ENCODE measurements at places on chromosomes 3 and 15.

DNA sequence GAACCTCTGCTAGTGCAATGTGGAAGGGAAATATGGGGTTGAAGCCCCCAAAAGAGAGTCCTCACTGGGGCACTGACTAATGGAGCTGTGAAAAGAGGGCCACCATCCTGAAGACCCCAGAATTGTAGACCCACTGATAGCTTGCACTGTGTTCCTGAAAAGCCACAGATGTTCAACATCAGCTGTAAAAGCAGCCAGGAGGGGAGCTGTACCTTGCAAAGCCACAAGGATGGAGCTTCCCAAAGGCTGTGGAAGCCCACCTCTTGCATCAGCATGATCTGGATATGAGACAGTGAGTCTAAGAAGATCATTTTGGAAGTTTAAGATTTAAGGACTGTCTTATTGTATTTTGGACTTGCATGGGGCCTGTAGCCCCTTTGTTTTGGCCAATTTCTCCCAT, 125.8 kb upstream of the TGFBR2 start:
- no peak for DNase-seq

GRCh38 chr3:153513236-153513635, 351.2 kb downstream of the RAP2B start:
- no peak for DNase-seq

DNA sequence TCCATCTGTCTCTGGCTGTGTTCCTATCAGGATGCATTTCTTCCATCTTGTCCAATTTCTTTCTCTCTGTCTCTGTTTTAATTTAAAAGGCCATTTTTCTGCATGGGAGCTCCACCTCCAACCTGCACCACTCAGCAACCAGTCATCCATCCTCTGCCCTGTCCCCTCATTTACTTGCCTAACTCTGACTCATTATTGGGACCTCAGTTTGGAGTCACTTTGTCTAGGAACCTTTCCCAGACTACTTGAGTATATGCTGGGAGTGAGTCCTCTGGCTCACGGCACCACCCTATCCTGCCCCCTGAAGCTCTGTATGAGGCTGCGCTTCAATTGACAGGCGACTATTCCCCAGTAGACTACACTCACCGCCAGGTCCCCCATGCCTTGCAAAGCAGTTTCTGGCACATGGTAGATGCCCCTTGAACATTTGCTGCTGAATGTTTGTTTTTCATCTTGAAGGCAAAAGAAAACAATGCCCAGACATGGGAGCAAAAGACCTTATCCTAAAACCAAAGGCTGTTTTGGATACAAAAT, 513.3 kb upstream of the CFAP20DC start:
- DNase-seq, result no peak

GRCh38 chr3:48899273-48899672, 591 bp upstream of the SLC25A20 start:
- DNase-seq, result no peak

- no peak for DNase-seq
Observed at GRCh38 chr3:45966950-45967640, 23.8 kb downstream of the CXCR6 start.

DNA sequence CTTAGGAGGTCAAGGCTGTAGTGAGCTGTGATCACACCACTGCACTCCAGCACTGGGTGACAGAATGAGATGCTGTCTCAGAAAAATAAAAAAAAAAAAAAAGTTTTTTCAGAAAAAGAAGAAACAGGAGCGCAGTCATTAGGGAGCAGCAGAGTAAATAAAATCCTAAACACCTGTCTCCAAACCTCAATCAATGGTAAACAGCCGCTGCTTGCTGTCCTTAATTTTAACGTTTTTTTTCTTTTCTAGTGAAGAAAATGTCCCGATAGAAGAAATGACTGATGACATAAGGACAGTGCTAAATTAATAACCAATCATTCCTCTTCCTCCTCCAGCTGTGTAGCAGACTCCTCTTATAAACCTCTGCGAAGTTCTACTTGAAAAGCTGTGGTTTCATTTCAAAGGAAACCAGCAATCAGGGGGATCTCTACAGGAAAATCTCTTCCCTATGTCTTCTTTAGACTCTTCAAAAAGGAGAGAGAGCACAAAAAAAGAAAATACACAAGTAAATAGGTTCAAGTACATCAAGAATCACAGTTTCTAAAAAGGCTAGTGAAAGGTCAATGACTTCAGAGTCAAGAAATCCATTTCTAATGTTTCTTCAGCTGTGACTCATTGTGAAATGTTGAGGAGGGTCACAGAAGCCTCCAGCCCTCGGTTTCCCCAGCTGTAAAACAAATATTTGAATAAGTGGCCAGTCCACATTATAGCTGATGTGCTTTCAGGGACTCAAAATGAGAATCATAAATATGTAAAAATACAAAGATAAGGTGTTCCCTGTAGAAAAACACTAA, 127.6 kb downstream of the TMCO5A start:
- DNase-seq, result no peak

DNA sequence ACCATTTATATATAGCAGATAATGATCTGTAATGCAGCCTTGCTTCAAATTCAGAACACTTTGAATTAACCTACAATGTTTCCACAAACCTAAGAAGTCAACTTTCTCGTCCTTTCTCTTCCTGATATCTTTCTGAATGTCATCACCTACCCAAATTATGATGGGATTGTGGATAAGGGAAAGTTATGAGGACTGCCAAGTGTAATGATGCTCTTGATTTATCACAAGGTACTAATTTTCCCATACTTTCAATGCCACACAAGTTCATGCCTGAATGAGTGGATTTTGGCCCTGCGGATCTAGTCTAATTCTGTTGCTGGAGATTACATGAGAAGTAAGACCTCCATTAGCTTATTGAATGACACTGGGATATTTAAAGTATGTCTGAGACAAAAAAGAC, 82.6 kb upstream of the NANOGP8 start:
- no peak for DNase-seq
